ENCODE measurements at places on chromosomes 3 and 15. TPM values are rescaled to one million over a fixed set of nuclear protein-coding genes. Genes with fewer than 3 reads are reported as not detected.

DNA sequence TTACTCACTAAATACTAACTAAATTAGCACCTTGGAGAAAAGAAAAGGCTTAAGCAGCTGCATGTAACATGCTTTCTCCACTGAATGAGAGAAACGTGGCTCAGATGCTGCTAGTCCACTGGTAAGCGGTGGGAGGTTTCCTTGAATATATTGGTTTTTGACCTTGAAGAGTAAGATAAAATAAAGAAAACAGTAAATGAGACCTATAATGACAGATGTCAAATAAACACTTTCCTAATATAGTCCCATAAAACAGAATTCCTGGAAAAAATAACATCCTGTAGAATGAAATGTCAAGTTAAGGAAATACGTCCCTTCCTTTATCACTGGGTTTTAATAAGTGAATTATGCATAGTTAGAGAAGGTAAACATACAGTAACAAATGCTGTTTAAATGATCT lies 215.0 kb downstream of the DPH6 start:
- DNase-seq, result no peak
- no peak overlapping the region for H3K4me3 ChIP-seq
- no peaks in the 10 kb centered on the region for H3K4me1 ChIP-seq
- no peaks in the 10 kb centered on the region for H3K27me3 ChIP-seq

DNA sequence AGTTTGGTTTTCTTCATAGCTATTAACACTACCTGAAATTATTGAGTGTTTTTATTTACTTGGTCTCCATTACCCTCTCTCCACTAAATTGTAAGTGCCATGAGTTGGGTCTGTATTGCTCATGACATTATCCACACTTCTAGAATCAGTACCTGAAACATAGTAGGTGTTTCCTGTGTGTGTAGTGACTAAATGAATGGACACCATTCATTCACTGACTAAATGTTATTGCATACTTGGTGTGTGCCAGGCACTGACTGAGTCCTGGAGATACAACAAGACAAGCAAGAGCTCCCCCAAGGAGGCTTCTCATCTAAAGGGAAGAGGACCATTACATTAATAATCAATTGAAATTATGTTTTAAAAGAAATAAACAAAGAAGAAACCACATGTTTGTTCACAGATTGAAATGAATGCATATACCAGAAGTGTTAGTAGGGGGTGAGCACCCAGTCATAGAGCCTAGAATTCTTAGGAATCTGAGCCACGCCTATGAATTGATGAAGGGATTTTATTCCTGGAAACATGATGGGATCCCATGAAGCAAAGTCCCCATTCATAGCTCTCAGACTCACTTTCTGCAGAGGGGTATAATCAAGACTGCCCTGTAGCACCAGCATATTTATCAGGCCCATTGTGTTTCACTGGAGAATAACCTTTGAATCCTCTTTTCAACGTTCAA lies 31.7 kb upstream of the ATOSA start:
- no peak for DNase-seq
- no peaks in the 10 kb centered on the region for H3K36me3 ChIP-seq
- no peaks in the 10 kb centered on the region for H3K4me1 ChIP-seq
- H3K27ac ChIP-seq, result no peak overlapping the region
- no peaks in the 10 kb centered on the region for H3K27me3 ChIP-seq
- no peak overlapping the region for H3K4me3 ChIP-seq

GRCh38 chr3:81339040-81339845 lies 422.2 kb downstream of the GBE1 start:
- H3K4me1 ChIP-seq, result no peaks in the 10 kb centered on the region
- no peaks in the 10 kb centered on the region for H3K36me3 ChIP-seq
- no peak for DNase-seq
- no peak overlapping the region for H3K27ac ChIP-seq
- no peaks in the 10 kb centered on the region for H3K27me3 ChIP-seq
- H3K4me3 ChIP-seq, result no peak overlapping the region

Gene EFCC1
- 5.7 TPM for total RNA-seq

DNA sequence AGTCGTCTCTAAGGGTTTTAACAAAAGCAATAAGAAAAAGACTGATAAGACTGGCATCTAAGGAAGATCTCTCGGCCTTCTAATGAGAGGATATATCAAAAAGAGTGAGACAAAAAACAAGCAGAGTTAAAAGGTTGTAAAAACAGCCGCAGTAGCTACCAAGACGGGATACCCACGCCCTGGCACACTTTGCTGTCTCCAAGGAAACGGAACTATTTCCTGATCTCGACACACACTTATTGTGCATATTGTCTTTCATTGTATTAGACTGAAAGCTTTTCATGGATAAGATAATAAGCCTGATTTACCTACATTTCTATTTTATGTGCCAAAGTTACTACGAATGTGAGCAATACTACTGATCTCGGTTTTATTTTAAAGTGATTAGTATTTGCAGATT lies 161.5 kb upstream of the MCTP2 start:
- H3K4me3 ChIP-seq, result no peak overlapping the region
- DNase-seq, result no peak
- H3K27me3 ChIP-seq, result no peaks in the 10 kb centered on the region
- H3K36me3 ChIP-seq, result no peaks in the 10 kb centered on the region

Gene LSAMP
- total RNA-seq, result 3.4 TPM

DNA sequence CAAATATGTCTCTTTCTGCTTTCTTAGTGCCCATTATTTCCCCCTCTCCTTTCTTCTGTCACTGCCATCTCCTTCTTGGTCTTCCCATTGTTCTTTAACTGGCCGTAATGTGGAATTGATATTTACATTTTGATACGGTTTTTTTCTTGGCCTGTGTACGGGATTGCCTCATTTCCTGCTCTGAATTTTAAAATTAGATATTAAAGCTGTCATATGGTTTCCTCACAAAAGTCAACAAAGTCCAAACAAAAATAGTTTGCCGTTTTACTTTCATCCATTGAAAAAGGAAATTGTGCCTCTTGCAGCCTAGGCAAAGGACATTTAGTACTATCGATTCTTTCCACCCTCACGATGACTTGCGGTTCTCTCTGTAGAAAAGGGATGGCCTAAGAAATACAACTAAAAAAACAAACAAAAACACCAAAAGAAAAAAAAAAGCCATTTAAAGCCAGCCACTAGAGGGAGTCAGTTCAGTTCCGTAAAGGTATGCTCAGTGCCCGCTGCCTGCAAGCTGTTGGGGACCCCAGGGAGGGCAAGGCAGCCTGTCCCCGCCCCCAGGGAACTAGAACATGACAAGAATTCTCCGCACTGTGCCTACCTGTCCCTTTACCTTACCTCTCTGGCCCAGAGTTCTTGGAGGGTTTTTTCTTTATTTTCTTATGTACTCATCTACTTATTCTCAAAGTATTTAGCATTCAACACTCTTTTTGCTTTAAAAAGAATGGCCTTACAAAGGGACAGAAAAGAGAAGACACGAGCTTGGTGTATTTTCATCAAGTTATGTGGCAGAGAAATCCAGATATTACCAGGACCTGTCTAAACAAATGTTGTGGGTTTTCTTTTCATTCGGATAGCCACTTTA lies 30.0 kb upstream of the NR2E3 start:
- no peaks in the 10 kb centered on the region for H3K27me3 ChIP-seq
- no peaks in the 10 kb centered on the region for H3K36me3 ChIP-seq
- peak; percentile 28 for DNase-seq
- peaks cover 2% of the 10 kb centered on the region for H3K4me1 ChIP-seq

GRCh38 chr15:61318301-61318700 lies 89.2 kb upstream of the RORA start:
- no peaks in the 10 kb centered on the region for H3K4me1 ChIP-seq
- no peaks in the 10 kb centered on the region for H3K36me3 ChIP-seq
- no peak overlapping the region for H3K4me3 ChIP-seq

Gene CPLX3
- total RNA-seq, result not detected

- DNase-seq, result no peak
- no peaks in the 10 kb centered on the region for H3K27me3 ChIP-seq
- no peak overlapping the region for H3K27ac ChIP-seq
- no peaks in the 10 kb centered on the region for H3K36me3 ChIP-seq
- no peak overlapping the region for H3K4me3 ChIP-seq
Measured at GRCh38 chr3:51751287-51751686, 27.8 kb downstream of the IQCF6 start.
